Cortex of kidney (tissue), 1 donor: ENCODE measurements at places on chromosomes 7 and 10.

GRCh38 chr7:80047856-80048459 lies 86.7 kb upstream of the GNAI1 start:
- no peak for DNase-seq

DNA sequence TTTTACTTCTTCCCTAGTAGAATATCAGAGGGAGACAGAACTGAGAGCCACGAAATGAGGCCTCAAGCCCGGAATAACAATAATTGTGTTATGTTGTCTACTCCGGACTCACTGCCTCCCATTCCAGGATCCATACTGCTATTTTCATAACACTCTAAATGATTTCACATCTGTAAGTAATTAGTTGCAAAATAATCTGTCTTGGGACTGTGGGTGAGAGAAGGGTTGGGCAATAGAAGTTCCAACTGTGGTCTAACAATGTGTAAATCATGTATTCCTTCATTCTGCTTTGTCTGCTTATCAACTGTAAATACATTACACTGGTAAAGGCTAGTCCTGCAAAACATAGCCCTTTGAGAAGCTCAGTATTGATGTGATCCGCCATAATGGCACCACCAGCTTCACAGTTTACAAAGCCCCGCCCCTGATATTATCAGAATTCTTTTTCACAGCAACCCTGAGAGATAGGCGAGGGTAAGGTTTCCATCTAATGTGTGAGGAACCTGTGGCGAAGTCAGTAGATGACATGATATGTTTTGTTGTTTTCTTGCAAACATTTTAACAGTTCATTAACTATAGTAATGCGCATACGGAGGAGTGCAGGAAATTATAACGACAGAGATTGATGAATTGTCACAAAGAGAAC lies 265.7 kb upstream of the BMPER start:
- DNase-seq: no peak

GRCh38 chr7:133746847-133747246 lies 380.3 kb upstream of the LRGUK start:
- no peak for DNase-seq

GRCh38 chr7:74000489-74001149 lies 27.4 kb upstream of the ELN start:
- no peak for DNase-seq

DNA sequence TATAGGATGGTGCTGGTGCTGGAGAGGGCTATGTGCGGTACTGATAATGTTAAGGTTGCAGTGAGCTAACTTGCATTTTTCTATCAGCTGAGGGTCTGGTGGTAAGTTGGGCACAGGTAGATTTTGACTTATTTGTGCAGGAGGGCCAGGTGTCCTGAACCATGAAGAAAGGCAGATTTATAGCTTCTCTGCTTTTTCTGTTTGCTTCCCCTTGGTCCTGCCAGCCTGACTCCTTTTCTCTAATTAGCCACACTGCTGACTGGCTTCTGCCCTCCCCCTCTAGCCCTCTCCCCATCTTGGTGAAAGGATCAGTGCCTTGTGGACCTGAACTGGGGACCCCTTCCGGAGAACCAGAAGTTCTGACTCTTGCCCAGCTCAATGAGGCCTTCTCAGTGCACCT lies 40.8 kb upstream of the STEAP4 start:
- DNase-seq: no peak

GRCh38 chr7:130970696-130971095 lies 236.7 kb upstream of the KLF14 start:
- DNase-seq: no peak

DNA sequence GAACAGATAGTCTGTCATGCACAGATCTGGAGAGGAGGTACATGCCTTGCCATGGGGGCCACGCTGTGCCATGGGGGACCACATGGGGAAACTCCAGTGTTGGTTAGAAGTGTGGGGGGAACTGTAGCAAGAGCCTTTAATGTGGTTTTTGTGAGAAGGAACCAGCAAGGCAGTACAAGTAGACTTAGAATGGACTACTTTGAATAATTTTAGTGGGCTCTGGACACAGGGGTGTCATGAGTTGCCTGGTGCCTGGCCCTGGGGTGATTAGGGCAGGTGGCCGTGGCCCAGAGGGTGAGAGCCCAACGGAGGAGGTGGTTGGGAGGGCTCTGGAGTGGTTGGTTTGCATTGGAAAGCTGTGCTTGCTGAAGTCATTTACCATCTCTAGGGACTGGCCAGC lies 77.2 kb downstream of the CXCL12 start:
- DNase-seq: no peak

DNA sequence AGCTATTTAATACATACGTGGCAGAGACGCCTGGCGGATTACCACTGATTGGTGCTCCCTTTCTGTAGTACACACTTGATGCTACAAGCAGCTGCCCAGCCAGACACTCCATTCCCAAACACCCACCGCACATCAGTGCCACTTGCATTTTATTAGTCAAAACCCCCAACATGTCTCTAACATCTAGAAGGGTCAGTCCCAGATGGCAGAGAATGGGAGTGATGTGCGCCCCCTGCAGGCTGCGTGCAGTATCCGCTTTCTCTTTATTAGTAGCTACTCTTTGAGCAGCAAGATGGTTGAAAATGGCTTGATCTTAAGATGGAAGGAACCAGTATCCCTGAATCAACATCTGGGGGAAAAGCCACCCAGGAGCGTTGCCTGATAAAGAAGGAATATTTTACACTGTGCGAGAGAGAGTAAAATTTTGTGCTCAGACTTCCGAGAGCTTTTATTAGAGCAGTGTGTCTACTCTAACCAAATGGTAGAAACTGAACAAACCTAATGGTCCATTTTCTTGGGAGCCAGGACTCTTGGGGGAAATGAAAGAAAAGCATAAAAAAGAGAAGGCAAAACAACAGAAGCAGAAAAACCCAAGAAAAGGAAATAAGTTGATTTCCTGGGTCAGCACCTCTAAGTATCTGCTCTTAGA lies 78.3 kb downstream of the ST8SIA6 start:
- DNase-seq: no peak

- DNase-seq: no peak
These were observed 49.4 kb downstream of the RBM33 start for GRCh38 chr7:155693826-155694225.

DNA sequence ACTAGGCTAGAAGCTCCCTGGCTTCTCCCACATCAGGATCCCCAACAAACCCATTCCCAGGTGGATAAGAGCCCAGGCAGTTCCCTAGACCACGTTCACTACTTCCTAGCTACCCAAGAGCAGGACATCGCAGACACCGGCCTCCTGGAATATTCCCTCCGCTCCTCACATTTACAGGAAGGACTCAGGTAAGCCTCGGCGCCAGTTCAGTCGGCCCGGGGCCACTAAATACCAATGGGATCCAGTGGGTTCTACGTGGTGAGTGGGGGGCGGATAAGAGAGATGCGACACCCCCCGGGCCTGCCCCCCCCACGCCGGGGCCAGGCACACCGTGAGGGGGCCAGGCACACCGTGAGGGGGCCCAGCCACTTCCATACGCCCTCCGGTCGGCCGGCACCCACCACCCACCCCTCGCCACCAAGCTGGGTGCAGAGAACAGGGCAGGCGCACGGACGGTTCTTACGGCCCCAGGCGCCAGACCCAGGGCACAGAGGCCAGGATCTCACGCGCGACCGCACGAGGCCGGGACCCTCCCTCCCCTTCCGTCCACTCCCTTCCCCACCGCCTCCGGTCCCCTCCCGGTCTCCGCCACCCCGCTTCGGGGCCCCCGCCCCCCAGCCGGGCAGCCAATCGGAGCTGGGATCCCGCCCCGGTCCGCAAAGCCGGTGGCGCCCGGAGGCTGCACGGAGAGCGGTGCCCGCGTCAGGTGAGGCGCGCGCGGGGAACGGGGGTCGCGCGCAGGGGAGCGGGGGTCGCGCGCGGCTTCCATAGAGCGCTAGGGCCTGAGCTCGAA lies at the start of gene BLVRA:
Gene BLVRA (plus strand): TSS at position 652 of the 793 bp plus-strand sequence. CDS start 12,479 bp downstream, outside the sequence.
- DNase-seq: no peak

GRCh38 chr7:78017591-78018100 lies 219.1 kb downstream of the PHTF2 start:
- DNase-seq: no peak

- DNase-seq: no peak
These were observed 1.2 kb upstream of the BLNK start for GRCh38 chr10:96272316-96273280.

- no peak for DNase-seq
These were observed 47.9 kb downstream of the VWA2 start for GRCh38 chr10:114286921-114287320.

DNA sequence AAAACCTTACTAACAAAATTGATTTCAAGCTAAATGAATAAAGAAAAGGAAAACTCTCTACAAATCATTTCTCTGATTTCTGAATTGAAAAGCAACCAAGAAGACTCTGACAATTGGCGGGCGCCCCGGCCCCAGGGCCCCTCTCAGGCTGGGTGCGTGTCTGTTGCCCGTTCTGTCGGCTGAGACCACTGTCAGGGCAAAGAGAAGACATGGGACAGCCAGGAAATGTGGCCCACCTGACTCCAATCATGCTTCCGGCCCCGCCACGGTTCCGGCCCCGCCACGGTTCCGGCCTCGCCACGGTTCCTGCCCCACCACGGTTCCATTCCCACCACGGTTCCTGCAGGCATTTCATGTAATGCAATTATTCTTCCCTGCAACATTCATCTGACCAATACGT lies 115.9 kb downstream of the PTPRN2 start:
- DNase-seq: no peak

DNA sequence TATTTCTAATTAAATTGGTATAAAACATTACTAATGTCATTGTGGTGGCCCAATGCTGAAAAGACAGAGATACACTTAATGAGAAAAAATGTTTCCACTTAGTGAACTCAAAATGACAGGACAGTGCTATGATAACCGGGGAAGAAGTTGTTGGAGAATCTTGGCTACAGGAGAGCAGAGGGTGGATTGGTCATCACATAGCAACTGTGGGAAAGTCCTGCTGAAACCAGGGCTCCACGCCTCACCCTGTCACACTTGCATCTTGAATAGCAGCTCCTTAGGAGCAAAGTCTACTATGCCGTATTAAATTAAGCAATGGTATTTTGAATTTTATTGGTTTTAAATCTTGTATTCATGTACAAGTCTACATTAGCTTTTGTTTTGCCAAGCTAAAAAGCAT lies 225.5 kb downstream of the KLF6 start:
- no peak for DNase-seq

DNA sequence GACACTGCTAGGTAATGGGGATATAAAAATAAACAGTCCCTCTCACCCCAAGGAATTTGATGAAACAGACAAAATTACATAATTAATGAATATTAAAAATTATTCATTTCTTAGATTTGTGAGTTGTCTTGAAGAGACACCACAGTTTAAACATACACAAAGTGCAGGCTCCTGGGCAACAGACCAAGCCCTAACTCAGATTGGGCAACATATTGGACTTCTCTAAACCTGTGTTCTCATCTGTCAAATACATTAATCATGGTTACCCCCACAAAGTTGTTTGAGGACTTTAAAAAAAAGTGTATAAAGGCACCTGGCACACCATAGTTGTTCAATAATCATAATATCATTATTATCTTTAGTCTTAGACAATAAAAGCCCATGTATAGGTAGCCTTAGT lies 62.5 kb upstream of the CAPZA2 start:
- DNase-seq: no peak

- no peak for DNase-seq
These were observed 63.4 kb upstream of the POT1 start for GRCh38 chr7:124992851-124993562.

DNA sequence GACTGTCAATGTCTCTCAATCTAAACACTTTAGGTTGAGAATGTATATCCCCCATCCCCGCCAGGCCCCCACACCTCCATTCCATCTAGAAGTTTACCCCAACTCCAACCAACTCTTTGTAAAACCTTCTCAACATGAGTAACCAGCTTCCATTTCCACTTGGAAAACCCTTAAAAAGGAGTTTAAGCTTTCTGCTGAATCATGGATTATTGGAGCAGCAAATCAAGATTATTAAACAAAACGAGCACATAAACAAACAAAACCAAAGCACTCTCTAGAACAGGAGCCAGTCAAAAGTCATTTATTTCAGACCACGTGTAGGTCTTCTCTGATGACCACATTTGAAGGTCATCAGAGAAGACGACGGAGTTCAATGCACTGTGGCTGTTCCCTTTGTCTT lies 213.5 kb downstream of the FANK1 start:
- DNase-seq: no peak

DNA sequence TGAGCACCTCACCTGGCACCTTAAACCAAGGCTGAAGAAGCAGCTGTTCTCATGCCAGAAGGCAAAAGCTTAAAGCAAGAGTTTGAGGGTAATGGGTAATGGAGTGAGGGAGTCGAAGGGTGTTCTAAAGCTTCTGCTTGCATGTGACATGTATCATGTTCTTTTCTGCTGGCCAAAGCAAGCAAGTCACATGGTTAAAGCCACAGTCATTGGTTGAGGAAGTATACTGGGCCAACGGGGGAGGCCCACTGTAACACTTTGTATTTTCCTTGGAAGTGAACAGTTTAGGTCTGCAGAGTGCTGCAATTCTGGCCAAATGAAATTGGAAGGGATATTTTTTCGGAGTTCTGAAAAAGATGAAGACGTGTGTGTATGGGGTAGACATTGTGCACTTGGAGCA lies 75.7 kb downstream of the REEP3 start:
- DNase-seq: no peak

DNA sequence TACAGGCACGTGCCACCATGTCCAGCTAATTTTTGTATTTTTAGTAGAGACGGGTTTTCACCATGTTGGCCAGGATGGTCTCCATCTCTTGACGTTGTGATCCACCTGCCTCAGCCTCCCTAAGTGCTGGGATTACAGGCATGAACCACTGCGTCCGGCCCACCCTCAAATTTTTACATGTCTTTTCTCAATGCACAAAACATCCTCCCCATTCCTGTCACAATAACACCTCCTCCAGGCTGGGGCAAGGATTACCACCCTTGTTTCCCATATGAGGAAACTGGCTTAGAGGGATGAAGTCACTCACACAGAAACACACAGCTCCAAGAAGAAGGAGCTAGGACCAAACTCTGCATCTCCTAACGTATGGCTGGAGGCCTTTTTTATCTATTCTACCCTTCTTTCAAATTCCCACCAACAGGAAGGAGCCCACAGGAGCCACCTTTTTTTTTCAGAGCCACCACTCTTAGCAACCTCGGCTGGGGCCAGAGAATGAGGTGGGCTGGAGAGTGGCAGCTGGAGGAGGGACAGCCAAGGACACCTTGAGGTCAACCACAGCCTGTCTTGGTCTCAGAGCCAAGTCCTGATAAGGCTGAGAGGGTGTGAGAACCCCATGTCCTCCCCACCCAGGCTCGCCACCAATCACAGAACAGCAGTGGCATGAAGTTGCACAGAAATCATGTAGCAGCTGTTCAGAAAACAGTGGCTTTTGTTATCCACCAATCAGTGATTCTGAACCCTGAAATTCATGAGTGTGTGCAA lies 113.1 kb upstream of the PDLIM1 start:
- DNase-seq: no peak

- DNase-seq: no peak
These were observed 300.6 kb downstream of the ZEB1 start for GRCh38 chr10:31619531-31620061.

- DNase-seq: no peak
These were observed 914 bp downstream of the ZNF37A start for GRCh38 chr10:38094927-38095574.

DNA sequence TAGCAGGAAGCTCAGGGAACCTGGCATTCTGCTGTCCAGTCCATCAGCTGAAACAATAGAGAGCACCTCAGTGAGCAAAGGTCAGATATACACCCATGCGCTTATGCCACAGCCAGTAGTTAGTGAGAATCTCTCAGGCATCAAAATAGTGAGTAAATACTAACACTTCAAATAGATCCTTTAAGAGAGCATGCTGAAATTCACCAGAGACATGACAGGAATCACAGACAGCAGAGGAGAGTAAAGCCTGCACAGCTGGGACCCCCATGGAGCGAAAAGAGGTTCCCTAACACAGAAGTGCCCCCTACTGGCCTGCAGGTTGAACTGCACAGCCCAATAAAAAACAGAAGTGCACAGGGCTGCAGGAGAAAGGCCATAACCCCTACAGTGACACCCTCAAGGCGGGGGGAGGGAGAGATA lies 57.6 kb upstream of the ANTXRL start:
- DNase-seq: no peak
